NCI-H510A (cell line): ENCODE measurements at places on chromosomes 12 and 14.

DNA sequence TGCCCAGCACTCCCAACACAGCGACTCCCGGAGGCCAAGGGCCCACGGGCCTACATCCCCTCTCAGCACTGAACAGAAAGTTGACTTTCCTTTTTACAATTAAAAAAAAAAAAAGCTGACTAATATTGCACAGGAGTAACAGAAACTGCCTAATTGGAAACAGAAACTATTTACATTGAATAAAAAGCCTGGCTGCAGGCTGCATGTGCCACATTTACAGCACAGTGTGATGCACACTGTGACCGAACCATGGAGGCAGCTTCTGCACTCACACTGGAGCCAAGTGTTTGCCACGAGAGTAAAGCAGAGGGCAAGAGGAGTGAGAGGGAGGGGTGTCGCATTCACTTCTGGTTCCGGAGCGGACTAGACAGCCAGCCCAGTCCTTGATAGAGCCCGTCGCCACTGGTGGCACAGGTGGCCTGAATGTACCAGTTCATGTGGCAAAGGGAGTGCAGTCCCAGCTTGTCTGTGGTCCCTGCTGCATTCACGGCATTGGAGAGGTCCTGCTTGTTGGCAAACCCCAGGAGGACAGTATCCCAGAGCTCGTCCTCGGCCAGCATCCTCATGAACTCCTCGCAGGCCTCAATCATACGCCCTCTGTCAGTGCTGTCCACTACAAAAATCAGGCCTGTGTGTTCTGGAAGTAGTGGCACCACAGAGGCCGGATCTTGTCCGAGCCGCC, 59.2 kb downstream of the SPPL3 start:
- DNase-seq, result no peak

GRCh38 chr12:130147875-130148596, 14.2 kb upstream of the FZD10 start:
- DNase-seq, result no peak

DNA sequence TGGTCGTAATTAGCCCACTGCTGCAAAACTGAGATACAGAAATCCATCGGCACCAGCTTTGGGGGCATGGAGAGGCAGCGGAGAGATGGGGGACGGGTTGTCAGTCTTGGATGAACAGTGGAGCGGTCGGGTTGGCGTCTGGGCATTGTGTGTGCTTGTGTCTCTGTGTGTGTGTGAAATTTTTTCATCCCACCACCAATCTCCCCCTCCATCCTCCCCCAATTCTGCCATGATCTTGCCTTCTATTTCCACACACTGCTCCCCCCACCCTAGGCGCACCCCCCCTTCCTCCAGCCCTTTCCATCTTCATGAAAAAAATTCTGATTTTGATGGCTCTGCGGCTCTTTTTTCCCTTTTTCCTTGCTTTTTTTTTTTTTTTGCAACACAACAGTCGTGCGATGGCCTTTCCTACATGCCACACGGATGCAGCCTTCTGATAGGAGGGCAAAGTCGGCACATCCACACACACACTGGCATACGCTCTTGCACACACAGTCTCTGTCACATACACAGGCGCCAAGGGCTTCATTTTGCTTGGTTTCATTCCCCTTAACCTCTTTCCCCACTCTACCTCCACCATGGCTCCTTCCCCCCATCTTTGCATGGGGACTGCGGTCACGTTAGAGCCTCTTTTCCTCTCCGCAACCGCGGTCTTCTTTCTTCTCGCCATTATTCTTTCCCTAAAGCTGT, 3.3 kb downstream of the NRXN3 start:
- no peak for DNase-seq

GRCh38 chr12:71222436-71222835, 64.6 kb upstream of the TSPAN8 start:
- no peak for DNase-seq

- no peak for DNase-seq
Observed at GRCh38 chr14:21768116-21768874, 94.7 kb upstream of the OR4E1 start.
